ENCODE measurements at places on chromosomes 1 and 21.

DNA sequence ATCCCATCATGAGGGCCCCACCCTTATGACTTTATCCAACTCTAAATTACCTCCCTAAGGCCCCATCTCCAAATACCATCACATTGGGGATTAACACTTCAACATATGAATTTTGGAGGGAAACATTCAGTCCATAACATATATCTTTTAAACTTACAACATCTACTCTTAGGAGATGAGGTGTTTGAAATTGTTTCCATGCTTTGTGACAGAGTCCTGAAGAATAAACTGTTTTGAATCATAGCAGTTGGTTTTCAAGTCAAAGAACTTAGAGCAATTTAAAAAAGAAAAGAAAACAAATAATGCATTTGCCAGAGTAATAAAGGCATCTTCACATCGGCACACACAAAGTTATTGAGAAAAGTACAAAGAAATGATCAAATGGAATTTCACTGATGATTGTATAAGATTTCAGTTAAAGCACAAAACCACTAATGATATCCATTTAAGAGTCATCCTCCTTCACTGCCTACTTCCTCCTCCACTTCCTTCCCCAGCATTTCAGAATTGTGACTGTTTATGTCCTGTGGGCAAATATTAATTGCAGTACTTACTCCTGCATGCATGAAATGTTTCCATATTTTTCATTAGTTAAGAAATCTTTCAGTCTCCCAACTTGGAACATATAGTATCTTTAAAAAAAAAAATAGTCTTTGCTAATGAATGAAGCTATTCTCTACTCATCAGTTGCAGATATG is 202.0 kb downstream of the LRRC40 start:
- DNase-seq = no peak

GRCh38 chr1:229171934-229172333 is 99.0 kb upstream of the RAB4A start:
- no peak for DNase-seq

GRCh38 chr1:121483961-121484424 is 299.2 kb downstream of the SRGAP2C start:
- no peak for DNase-seq

- DNase-seq = no peak
Observed at GRCh38 chr1:218361298-218362065, 16.3 kb downstream of the TGFB2 start.

- DNase-seq = no peak
Observed at GRCh38 chr1:52574594-52574993, 21.7 kb upstream of the TUT4 start.

DNA sequence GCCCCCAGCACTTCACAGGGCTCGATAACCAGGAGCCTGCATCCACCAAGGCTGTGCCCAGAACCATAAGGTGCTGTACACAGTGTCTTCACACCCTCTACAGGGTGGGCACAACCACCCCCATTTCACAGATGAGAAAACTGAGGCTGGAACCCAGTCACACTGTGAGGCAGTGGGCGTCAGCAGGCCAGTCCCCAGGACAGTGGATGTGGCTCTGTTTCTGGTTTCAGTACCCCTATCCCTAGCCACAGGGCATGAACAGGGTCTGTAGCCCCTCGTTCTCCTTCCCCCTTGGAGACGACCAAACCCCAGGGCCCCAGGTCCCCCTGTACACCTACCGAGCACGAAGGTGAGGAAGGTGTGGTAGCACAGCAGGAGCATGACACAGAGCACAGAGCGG is 27.6 kb downstream of the TTC39A start:
- DNase-seq = no peak

Data from B cell (primary cell).